ENCODE measurements at places on chromosomes 7 and 10.

DNA sequence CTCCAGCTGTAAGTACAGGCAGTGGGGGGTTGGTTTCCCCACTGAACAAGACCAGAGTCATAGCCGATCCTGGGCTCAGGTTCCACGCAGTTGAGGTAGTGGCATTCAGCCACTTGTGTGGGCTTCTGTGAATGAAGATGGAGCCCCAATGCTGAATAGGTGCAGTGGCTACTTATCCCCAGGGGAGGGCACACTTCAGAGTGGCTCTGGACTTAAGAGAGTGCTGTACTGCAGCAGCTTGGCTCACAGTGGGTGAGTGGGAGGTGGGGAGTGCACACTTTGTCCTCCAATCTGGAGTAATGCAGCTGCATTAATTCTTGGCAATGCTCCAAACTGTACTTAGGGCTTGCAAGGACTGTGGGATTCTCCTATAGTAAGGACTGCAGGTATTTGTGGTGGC lies 81.9 kb downstream of the BUB3 start:
- no peak for DNase-seq

- DNase-seq, result no peak
Observed at GRCh38 chr10:104935656-104936055, 294.6 kb downstream of the SORCS3 start.

- DNase-seq, result no peak
Observed at GRCh38 chr10:126940670-126941310, 35.6 kb downstream of the DOCK1 start.

GRCh38 chr7:138903186-138903820 lies 77.9 kb downstream of the KIAA1549 start:
- peak; percentile 80 for DNase-seq

GRCh38 chr10:56823849-56824248 lies 462.8 kb upstream of the ZWINT start:
- DNase-seq, result no peak

DNA sequence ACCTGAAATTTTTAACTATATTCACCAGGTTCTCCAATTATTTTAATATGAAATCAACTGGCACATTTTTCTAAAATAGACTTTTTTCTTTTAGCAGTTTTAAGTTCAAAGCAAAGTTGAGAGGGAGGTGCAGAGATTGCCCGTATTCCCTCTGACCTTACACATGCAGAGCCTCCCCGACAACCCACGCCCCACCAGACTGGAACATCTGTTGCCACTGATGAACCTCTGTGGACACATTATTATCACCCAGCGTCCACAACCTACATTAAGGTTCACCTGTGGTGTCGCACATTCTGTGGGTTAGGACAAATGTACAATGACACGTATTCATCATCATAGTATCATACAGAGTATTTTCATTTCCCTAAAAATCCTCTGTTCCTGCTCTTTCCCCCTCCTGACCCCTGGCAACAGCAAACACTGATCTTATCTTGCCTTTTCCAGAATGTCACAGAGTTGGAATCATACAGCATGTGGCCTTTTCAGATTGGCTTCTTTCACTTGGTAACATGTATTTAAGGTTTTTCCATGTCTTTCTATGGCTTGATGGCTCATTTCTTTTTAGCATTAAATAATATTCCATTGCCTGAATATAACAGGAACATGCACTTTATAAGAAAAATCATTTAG lies 37.1 kb downstream of the COBL start:
- no peak for DNase-seq

- no peak for DNase-seq
Observed at GRCh38 chr7:140283472-140283871, 106.7 kb upstream of the KDM7A start.

- DNase-seq, result no peak
Observed at GRCh38 chr7:41886262-41886900, 183.5 kb upstream of the INHBA start.

- no peak for DNase-seq
Observed at GRCh38 chr7:135372222-135372621, 137.7 kb downstream of the CNOT4 start.

- no peak for DNase-seq
Observed at GRCh38 chr10:17348501-17349349, 105.7 kb downstream of the ST8SIA6 start.

DNA sequence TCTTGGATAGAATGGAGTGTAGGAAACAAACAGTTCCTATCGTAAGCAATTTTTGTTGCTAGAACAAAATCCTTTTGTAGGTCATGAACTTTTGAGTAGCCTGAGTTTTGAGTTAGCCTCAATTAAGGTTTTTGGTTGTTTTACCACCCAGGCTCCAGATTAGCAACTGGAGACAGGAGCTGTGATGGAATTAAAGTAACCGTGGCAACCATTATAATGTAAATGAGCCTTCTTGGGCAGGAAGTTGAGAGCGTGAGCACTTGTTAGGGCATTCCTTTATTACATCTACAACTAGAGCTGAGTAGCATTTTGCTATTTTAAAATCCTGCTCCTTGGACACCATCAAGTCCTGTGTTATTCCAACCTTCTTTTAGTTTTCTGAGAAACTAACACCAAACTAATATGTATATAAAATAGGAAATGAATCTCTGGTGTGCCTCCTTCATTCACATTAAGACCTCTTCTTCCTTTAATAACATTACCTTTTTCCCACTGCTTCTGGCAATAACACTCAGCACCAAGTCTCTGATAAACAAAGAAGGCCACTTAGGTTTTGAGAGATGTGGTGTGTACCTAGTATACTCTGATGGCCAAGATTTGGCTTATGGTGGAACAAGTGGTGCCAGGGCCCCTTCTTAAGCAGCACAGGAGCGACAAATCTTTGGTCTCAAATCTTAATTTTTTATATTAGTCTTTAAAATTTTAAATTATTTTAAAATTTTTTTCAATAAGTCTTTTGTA lies 34.0 kb downstream of the AHCYL2 start:
- no peak for DNase-seq

DNA sequence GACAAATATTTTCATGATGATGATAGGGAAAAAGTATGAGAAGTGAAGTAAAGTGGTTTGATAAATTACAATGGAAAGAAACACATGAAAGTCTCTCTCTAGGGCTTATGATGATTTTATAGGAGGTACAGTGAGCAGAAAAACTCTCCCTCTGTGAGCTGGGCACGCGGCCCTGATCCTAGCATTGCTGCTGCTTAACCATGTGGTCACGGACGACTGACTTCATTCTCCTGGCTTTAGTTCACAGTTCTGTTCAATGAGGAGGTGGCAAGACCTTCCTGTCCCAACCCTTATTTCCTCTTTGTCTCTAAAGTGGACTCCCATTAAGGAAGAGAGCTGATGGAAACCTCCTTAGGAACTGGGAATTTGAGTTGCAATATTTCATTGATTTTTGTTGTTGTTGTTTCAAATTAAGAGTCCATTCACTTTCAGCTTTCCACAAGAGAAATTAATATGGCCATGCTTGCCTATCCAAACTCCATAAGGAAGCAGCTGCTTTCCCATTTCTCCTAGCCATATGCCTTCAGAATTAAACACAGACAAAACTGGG lies 8.2 kb upstream of the PON3 start:
- DNase-seq, result no peak

DNA sequence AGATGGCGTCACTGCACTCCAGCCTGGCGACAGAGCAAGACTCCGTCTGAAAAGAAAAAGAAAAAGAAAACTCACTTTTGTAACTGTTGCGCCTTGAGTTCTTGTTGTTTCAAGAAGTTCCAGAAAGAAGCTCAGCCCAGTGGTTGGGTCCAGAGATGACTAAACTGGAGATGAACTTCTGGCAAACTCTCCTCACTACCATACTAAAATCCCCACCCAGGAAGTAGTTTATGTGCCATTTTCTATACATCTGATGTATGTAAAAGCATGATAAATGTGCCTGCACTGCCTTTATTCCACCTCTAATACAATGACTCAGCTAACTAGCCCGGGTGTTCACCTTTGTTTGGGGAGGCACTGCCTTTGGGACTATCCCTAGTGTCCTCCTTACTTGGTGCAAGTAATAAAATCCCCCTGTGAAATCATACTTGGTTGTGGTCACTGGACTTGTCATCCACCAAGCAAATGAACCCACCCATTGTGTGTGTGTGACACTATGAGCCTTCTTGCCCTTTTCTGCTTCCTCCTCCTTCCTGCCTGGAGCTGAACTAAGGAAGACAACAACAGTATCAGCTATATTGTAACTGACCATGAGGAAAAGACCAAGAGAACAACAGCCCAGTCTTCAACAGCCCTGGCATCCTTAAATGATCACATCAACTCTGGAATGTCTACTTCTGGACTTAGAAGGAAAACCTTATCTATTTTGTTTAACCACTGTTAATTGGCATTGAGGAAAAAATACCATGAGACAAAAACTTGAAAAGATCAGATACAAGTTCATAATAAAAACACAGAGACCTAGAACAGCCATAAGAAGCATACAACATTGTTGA lies 33.6 kb downstream of the JMJD1C start:
- DNase-seq, result no peak

GRCh38 chr7:157404845-157405481 lies 68.2 kb downstream of the DNAJB6 start:
- DNase-seq, result peak; percentile 14

GRCh38 chr10:118423800-118424442 lies 81.8 kb upstream of the FAM204A start:
- DNase-seq, result peak; percentile 48

- no peak for DNase-seq
Observed at GRCh38 chr7:106260136-106260561, 24.6 kb downstream of the NAMPT start.

DNA sequence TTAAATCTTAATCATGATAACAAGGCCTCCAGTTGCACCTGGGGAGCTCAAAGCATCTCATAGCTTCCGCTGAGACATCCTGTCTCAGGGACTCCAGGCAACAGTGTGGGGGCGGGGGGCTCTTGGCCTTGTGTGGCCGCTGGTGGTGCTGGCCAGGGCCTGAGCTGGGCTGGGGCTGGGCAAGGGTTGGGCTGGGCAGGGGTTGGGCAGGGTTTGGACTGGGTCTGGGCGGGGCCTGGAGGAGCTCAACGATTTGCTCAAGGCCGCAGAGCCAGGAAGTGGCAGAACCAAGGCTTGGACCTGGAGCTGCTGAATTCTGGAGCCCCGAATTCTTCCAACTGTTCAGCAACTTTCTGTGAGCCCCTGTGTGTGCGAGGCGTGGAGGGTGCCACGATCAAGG lies 37.9 kb upstream of the PSMG3 start:
- DNase-seq, result no peak

- no peak for DNase-seq
Observed at GRCh38 chr10:127003032-127003685, 97.9 kb downstream of the DOCK1 start.

DNA sequence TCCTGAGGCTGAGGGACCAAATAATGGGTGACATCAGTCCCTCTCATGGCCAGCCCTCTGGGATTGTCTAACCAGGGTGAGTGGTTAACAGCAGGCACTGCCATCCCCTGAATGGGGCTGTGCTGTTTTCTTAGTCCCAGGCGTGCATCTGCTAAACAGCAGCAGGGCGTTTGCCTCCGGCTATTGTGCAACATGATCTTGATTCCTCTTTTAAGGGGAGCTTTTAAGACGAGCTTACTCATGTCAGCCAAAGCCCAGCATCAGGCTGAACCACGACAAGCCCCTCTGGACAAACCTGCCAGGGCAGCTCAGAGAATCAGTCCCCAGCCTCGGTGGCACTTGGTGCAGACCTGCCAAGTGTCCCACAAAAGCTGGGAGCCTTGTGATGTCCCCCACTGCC lies 16.2 kb upstream of the IGFBP3 start:
- no peak for DNase-seq
